M059J (cell line): ENCODE measurements at places on chromosomes 6 and 20. TPM values are rescaled to one million over a fixed set of nuclear protein-coding genes. Genes with fewer than 3 reads are reported as not detected.

GSTA4 gene
- 26.2 and 28.8 TPM in 2 replicates for total RNA-seq

SOBP gene
- total RNA-seq: 1.6 and 2.7 TPM in 2 replicates

LY86 gene
- total RNA-seq: not detected in 2 replicates

ZNF311 gene
- total RNA-seq: 4.6 and 5.3 TPM in 2 replicates

HCK gene
- 0.27 TPM in 1 of 2 replicates, not detected in the other for total RNA-seq

PAQR8 gene
- total RNA-seq: 4.9 and 9.9 TPM in 2 replicates

SCUBE3 gene
- 0.12 TPM in 1 of 2 replicates, not detected in the other for total RNA-seq

RBM24 gene
- 24.1 and 27.9 TPM in 2 replicates for total RNA-seq

SPTLC3 gene
- total RNA-seq: 3.0 and 9.2 TPM in 2 replicates

PRDM13 gene
- total RNA-seq: not detected in 2 replicates

METTL24 gene
- total RNA-seq: not detected in 2 replicates

MRPS18B gene
- total RNA-seq: 85.5 and 108 TPM in 2 replicates

- DNase-seq: no peak
These were observed 95.1 kb downstream of the FUT9 start for GRCh38 chr6:96110878-96111277.

DNA sequence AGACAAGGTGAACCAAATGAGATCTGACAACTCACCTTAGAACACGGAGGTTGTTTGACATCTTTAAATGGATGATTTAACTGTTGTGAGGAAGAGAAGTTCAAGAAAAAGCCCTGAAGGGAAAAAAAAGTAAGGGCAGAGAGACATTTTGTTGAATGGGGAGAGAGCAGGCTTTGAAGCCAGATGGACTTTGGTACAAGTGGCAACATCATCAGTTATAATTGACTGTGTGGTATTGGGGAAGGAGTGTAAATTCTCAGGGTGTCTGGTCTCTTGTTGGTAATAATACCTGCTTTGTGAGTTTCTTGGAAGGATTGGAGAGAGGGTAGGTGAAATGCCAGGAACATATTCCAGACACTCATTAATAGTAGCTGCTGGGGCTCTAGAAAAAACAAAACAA is 21.6 kb downstream of the OGFRL1 start:
- DNase-seq: no peak

DNA sequence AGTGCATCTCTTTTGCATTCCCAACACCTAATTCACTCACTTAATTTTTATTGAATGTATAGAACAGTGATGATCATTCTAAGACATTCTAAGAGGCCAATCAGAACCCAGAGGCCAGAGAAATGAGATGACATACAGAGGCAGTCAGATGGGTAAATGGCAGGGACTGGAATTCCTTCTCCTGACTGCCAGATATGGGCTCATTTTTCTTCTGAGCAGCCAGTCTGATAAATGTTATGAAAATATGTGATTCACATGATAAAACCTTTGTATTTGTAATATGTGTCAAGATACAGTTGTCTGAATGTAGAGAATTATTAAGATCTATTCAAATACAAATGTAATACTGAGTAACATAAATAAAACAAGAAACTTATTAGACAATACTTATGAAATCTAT is 277.8 kb downstream of the EPM2A start:
- no peak for DNase-seq

- no peak for DNase-seq
These were observed 39.1 kb downstream of the ADGRF5 start for GRCh38 chr6:46882645-46883044.

DNA sequence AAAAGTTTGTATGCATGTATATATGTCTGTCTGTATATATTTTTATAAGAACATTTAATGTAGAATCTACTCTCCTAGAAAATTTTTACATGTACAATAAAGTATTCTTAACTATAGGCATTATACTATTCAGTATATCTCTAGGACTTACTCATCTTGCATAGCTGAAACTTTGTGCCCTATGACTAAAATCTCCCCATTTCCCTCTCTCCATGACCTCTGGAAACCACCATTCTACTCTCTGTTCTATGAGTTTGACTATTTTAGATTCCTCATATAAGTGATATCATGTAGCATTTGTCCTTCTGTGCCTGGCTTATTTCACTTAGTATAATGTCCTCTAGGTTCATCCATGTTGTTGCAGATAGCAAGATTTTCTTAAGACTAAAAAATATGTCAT is 205.1 kb upstream of the SMLR1 start:
- peak; percentile 67 for DNase-seq

GRCh38 chr20:57381596-57382503 is 9.3 kb upstream of the RBM38 start:
- peak; percentile 77 for DNase-seq

DNA sequence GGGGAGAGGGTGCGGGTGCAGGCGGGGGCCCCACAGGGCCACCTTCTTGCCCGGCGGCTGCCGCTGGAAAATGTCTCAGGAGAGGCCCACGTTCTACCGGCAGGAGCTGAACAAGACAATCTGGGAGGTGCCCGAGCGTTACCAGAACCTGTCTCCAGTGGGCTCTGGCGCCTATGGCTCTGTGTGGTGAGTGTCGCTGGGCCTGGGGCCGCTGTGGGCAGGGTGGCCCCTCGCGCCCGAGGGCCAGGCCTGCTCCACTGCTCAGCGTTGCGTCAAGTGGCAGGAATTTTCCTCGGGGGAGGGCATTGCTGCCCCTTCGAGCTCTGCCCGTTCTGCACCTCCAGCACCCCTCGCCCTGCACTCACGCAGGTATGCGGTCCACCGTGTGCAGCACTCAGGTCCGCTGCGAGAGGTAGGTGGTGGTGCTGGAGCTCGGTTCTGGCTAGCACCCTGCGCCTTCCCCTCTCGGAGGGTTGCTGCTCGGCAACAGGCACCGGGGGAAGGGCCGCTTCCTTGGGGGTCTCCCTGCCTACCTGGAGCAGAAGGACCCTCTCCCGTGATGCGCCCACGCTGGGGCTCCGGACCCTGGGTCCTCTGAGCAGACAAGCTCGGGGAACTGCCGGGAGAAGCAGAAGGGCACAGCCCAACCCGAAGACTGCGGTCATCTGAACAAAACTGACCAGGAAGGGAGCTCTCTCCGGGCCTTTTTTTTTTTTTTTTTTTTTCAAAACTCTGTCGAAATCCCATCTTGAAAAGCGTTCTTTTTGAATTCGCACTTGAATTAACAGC is 674 bp downstream of the MAPK14 start:
- peak; percentile 63 for DNase-seq

DNA sequence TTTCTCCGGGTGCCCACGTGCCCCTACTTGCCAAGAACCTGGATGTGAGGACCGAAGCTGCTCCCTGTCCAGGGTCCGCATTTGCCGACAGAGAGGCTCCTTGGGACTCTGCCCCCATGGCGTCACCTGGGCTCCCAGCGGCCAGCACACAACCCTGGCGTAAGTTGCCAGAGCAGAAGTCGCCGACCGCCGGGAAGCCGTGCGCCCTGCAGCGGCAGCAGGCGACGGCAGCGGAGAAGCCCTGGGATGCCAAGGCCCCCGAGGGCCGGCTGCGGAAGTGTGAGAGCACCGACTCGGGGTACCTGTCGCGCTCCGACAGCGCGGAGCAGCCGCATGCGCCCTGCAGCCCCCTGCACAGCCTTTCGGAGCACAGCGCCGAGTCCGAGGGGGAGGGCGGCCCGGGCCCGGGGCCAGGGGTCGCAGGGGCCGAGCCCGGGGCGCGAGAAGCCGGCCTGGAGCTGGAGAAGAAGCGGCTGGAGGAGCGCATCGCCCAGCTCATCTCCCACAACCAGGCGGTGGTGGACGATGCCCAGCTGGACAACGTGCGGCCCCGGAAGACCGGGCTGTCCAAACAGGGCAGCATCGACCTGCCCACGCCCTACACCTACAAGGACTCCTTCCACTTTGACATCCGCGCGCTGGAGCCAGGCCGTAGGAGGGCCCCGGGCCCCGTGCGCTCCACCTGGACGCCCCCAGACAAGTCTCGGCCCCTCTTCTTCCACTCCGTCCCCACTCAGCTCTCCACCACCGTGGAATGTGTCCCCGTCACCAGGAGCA is 28.3 kb downstream of the ZNF831 start:
- no peak for DNase-seq

GRCh38 chr6:147057705-147058342 is 146.4 kb upstream of the STXBP5 start:
- DNase-seq: no peak

- no peak for DNase-seq
These were observed 724.9 kb downstream of the DOK5 start for GRCh38 chr20:55200317-55200716.

GRCh38 chr20:47127999-47128398 is 228.5 kb downstream of the ZMYND8 start:
- peak; percentile 12 for DNase-seq

GRCh38 chr6:116404696-116405095 is 33.9 kb downstream of the DSE start:
- DNase-seq: no peak

DNA sequence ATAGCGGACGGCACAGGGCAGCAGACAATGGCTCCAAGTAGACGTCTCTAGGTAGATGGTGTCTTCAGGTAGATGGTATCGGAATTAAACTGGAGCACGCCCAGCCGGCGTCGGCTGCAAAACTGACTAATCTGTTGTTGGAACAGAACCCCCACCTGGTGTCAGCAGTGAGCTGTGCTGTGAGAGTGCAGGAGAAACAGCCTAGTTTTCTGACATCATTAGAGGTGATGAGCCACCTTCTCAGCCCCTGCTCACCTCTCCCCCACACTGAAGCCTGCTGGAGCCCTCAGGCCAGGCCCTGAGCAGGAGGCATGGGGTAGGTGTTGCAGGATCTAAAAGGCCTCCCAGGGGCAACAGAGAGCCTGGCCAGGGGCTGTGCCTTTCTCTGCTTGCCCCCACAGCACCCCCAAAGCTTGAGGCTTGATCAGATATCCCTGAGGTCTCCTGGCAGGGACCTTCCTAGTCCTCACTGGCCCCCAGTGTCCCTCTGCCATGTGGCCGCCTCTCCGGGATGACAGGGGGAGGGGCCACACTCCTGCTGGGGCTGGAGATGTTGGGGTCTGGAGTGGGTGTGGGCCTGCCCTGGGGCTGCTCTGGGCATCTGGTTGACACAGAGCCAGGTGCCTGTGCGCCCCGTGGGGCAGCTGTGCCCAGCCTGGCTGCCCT is 6.9 kb upstream of the HELZ2 start:
- DNase-seq: peak; percentile 76

- no peak for DNase-seq
These were observed 813.3 kb downstream of the HACE1 start for GRCh38 chr6:104046426-104046825.

DNA sequence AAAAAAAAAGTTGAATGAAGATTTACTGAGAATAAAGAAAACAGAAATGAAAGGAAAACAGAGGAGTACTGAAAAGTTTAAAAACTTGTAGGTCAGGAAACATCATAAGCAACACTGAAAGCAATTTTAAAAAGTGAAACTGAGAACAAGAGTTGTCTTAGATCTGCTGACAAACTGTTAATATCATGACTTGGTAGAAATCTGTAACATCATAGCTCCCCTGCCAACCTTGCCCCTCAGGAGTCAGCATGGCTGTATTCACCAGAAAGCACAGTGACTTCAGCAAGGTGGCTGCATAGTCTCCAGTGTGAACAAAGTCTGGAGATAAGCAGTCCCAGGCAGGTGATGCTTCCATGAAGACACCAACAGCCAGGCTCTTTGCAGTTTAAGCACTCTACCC is 5.3 kb downstream of the NAA20 start:
- no peak for DNase-seq

DNA sequence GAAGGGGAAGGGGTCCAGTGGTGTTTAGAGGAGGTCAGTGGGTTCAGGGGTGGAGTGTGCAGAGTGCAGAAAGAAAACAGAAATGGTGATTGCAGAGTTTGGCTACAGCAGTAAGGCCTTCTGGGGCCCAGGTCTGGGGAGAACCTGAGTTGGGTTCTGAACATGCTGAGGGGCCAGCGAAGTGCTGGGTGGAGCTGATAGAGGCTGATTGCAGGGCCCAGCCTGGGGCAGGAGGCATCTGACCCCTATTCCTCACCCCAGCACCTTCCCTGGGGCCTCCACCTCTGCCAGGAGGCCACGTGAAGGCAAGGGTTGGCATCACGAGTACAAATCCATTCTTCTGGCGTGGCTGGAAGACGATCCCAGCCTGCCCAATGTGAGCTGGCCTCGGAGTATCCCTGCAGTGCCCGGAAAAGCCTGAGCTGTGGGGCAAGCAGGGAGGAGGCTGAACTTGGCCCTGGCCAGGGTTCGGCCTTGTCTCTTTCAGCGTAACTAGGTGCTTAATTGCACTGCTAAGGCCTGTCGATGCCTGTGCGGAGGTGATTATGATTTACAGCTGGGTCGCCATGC is 35.3 kb downstream of the VSTM2L start:
- DNase-seq: no peak

GRCh38 chr20:48564982-48565539 is 262.7 kb downstream of the PREX1 start:
- no peak for DNase-seq

GRCh38 chr20:57838670-57839151 is 128.9 kb upstream of the PMEPA1 start:
- no peak for DNase-seq

DNA sequence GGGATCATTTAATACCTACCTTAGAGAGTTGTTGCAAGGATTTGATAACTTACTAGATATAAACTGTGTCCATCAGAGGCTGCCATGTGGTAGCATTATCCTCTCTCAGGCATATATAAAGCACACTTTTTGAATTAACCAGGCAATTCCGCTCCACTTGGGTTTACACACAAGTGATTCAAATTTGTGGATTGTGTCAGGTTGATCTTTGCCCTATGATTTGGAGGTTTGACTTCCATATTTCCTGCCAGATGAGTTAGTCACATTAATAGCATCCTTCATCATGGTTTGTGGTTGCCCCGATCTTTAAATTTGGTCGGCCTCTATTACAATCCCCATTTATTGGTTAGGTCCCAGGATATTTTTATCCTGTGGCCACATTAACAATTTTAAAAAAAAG is 44.8 kb upstream of the CTAGE9 start:
- peak; percentile 98 for DNase-seq

DNA sequence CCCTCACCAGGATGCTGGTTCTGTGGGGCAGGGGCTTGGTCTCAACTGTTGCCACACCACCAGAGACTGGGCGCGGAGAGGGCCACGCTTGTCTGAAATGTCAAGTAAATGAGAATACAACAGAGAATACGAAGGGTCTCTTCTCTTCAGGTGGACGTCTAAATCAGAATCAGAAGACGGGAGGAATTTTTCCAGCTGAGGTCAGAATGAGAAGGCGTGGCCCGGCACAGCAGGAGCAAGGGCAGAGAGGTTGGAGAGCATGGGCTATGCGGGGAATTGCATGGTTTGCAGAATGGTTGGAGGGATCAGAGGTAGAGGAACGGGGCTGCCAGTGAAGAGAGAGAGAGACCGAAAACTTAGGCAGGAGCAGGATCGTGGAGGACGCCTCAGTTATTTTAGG is 337.9 kb downstream of the QKI start:
- no peak for DNase-seq

- no peak for DNase-seq
These were observed 360.1 kb downstream of the SAMD5 start for GRCh38 chr6:147868427-147869190.

- DNase-seq: no peak
These were observed 134.8 kb upstream of the INSM1 start for GRCh38 chr20:20233041-20233514.

DNA sequence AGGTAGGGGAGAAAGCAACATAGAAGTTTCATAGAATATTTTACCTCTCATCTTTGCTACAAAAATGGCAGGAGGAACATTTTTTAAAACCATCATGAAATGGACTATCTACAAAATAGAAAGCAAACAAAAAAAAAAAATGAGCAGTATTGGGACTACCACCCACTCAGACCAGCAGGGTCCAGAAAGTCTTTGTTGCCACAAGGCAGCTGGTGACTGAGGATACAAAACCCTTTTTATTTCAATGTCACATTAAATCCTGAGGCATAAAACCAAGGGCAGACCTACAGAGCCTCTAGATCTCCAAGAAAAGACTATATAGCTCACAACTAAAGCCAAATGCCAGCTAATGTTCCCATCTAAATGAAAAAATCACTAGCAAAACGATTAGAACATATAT is 282.2 kb downstream of the PTPRK start:
- DNase-seq: no peak

GRCh38 chr6:125748406-125749172 is 843 bp upstream of the HEY2 start:
- peak; percentile 47 for DNase-seq
